Neuronal stem cell (in vitro differentiated cells): ENCODE measurements at places on chromosomes 7 and 10.

GRCh38 chr10:17023386-17024298 lies 106.0 kb downstream of the CUBN start:
- no peak for DNase-seq

DNA sequence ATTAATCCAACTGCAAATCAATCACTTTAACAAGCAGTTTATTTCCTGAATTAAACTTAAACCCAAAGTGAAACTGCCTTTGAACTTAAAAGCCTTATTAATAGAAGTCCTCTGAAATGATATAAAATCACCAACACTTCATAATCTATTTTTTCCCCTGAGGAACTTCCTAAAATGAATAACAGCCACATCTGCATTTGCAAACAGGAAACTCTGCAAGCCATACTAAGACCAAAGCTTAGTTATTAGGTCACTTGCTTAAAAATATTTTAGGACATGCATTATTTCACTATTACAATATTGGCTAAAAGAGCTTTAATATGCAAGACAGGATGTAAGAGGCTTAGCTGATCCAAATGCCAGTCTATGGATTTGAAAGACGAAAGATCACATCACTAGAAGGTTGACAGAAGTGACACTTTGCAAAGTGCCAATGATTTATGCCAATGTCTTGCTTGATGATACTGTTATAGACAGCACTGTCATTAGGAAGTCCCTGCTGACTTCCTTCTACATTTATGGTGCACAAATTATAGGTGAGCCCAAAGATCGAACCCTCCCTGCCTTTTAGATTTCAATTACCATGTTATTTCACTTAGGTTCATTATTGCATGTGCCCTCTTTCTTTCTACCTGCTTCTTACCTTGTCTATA lies 99.9 kb upstream of the SKAP2 start:
- no peak for DNase-seq

GRCh38 chr10:3217301-3217700 lies 44.7 kb upstream of the PITRM1 start:
- DNase-seq = no peak

DNA sequence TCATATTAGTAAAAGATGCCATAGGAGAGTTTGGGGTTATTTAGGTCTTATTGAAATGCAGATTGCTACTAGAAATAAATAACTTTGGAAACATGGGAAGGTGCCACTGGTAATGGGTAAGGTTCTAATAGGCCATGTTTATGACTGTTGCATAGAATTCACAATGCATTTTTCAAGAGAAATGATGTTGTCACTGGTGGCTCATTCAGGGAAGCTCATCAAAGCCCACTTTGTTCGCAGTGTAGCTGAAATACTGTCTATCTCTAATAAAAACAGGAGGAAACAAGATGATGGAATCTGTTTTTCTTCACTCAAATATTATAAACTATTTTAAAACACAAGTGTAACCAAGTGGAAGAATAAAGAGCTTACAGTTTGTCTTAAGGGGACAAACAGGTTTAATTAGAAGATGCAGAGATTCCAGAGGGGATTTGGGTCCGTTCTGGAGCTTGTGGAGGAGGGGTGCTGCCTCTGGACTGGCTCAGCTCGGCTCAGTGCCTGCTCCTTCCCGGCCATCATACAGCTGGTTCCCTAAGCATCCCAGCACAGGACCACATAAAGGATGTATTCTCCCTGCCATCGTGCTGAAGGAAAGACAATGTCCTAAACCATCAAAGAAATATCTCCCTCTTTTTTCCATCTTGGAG lies 20.4 kb downstream of the OPALIN start:
- DNase-seq = no peak

GRCh38 chr10:117790179-117790578 lies 247.6 kb downstream of the EMX2 start:
- no peak for DNase-seq

DNA sequence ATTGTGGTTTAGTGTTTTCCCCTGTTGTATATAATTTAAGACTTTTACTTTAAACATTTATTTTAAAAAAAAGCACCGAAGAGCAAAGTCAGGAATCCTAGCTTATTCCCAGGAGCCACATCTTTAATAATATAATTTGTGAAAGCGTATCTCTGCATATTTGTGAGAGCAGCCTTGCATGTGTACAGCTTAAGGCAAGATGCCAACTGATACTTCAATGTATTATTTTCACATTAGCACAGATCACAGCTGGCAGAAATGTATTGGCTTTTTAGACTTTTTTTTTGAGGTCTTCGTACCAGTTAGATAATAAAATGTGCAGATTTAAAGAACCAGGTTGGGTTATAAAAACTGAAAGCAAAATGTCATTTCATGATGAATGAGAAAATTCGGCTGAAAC lies 845.7 kb upstream of the POT1 start:
- no peak for DNase-seq

GRCh38 chr10:131874991-131875451 lies 25.8 kb upstream of the PPP2R2D start:
- peak; percentile 83 for DNase-seq

DNA sequence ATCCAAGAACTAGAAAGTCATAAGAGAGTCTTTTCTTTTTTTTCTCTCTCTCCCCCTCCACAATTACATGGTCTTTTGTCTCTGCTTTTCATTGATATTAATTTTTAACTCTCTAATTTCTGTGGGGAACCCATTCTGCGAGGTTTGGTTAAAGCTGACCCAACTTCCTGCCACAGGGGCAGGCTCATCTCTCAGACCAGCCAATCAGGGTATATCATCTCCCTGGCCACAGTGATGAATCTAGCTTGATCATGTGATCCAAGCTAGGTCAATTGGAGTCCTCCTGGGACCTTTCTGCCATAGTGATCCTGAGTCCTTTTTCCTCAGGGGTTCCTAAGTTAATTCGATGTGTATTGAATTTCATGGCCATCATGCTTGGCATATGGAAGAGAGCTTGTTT lies 38.0 kb upstream of the TRUB1 start:
- no peak for DNase-seq

DNA sequence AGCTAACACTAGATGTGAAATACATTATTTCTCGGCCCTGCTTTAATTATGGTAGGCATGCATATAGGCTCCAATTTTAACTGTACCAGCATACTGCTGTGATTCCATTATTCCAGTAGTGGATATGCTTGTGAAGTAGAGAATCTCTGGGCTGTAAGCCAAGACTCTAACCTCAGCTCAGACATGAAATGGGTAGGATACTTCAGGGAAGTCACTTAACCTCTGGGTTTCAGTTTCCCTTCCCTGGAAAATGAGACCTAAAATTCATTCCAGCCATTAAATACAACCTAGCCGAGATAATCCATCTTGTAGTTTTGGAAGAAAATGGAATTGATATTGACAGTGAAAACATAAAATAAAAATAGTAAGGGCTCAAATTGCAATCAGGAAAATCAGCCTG lies 59.6 kb upstream of the TRIL start:
- DNase-seq = no peak
